ENCODE measurements at places on chromosomes 12 and 14. TPM values are rescaled to one million over a fixed set of nuclear protein-coding genes. Genes with fewer than 3 reads are reported as not detected.

The GSC gene
- total RNA-seq = not detected

The AKAP5 gene
- total RNA-seq = 0.23 TPM

The TCL1B gene
- total RNA-seq = 0.33 TPM

The GALNT8 gene
- total RNA-seq = not detected

The RDH16 gene
- total RNA-seq = 1.7 TPM

The CACNA2D4 gene
- total RNA-seq = 10.1 TPM

Data from naive thymus-derived CD8-positive, alpha-beta T cell (primary cell).